ENCODE measurements at places on chromosomes 5 and 9.

GRCh38 chr9:9108641-9109040 is 1309.1 kb upstream of the DMAC1 start:
- no peak for DNase-seq

DNA sequence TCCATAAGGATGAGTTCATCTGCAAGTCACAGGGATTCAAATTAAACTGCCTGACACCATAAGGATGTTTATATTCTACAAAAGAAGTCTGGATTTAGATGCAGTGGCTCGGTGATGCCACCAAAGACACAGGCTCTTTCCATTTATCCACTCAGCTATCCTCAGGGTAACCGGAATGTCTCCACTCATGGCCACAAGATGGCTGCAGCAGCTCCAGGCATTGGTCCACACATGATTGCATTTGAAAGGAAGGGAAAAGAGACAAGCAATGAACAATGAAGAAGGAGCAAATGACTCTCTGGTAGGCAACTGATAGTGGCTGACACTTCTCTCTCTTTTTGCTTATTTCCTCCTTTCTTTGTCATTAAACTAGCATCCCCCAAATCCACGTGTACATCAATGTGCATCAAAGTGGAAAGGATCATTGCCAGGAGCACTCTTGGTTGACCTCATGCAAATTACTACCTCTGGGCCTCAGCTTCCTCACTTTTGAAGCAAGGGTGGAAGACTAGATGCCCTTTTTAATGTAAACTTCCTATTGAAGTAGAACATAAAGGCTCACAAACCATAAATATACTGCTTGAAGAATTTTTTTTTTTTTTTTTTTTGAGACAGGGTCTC is 7.2 kb upstream of the SNX30 start:
- no peak for DNase-seq

GRCh38 chr5:31273161-31273560 is 79.7 kb downstream of the CDH6 start:
- DNase-seq = no peak

- no peak for DNase-seq
These were observed 31.7 kb downstream of the ZDHHC11 start for GRCh38 chr5:819078-819477.

- no peak for DNase-seq
These were observed 3.6 kb upstream of the SPATA31D1 start for GRCh38 chr9:81984928-81985327.

DNA sequence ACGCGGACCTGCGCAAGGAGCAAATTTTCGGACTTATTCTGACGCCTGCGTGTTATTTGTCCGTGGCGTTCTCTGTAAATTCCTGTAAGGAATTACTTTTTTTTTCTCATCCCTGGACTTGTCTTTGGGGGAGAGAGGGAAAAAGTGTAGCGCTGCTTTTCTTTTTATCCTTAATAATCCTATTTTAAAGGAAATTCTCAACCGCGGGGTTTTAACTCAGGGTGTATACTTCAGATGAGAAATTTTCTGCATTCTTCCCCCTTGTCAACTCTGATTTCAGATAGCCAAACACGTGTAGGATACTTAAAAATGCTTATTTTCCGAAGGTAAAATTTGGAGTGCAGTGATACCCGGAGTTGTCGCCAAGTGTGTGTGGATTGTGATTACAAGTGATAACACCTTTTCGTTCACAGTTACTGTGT is 853 bp downstream of the DCP2 start:
- DNase-seq = peak; percentile 21

- DNase-seq = peak; percentile 88
These were observed 719 bp upstream of the ISCA1 start for GRCh38 chr9:86282979-86283535.

- DNase-seq = no peak
These were observed 54.7 kb downstream of the UBE2QL1 start for GRCh38 chr5:6503342-6503741.

DNA sequence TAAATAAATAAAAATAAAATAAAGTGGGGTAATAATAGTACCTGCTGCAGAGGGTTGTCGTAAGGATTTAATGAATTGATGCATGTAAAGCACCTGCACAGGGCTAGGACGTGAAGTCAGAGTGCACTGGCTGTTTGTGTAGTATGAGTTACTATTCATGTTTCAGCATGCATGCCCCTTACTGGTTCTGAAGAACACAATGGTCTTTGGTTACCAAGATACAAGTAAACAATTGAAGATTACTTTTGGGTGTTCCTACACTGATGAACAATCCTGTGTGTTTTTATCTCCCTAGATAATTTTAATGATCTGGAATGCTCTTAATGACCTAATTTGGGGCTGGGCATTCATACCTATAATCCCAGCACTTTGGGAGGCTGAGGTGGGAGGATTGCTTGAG is 23.2 kb upstream of the PRRC2B start:
- no peak for DNase-seq

- DNase-seq = no peak
These were observed 194.6 kb downstream of the GAS1 start for GRCh38 chr9:86752733-86753132.

DNA sequence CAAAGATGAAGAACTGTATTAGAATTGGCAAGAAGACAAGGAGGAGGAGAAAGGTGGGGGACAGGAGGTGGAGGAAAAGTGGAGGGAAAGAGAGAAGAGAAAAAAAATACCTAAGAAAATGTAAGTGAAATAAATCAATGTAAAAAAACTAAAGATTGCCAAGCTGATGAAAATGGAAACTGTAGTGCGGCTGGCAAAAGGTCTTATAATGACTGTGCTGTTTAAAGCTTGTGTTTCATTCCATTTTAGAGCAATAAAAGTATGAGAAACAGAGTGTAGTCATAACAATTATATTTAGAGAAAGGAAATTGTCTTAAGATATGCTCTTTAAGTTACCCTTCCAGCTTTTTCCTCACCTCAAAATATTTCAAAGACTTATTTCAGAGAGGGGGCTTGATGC is 670.5 kb upstream of the SEMA6A start:
- no peak for DNase-seq

- DNase-seq = no peak
These were observed 93.8 kb downstream of the NXNL2 start for GRCh38 chr9:88628811-88629210.

GRCh38 chr9:91496351-91496750 is 72.7 kb upstream of the NFIL3 start:
- DNase-seq = no peak

DNA sequence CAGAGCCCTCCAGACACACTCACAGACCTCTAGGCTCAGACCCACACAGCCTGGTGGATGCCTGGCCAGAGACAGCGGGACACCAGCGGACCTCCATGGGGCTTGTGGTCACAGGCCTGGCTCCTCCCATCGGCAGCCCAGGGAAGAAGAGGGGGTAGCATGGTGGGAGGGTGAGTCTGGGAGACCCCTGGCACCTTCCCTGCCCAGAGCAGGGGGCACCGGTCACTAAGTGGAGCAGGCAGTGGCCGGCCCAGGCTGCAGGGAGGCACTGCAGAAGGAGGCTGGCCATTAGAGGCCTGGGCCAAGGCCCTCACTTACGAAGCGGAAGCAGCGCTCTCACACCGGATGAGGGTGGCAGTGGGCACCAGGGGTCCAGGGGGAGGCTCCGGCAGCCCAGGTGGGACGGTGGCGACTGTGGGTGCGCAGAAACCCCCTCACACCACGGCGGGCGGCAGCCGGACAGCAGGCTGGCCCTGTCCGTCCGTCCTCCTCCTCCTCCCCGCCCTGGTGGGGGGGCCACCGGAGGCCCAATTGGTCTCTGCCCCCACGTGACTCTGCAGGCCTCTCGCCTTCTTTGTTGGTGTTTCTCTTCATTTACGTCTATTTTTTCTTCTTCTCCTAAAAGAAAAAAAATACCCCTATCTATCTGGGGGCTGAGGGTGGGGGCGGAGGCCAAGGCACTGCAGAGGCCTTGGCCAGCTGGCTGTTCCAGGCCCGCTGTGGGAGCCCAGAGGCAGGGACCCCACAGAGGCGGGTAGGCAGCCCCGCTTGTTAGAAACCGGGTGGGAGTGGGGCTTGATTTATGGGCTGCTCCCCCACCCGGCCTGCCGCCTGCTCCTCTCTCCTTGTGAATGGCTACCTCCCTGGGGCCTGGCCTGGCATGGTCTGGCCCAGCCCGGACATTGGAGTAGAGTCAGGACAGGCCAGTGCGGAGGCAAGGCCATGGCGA is at the start of gene NR5A1:
NR5A1 (minus strand) TSS at position 469 of the 949 bp plus-strand sequence. CDS start 4,004 bp downstream, outside the sequence.
- no peak for DNase-seq

- DNase-seq = no peak
These were observed 30.2 kb upstream of the SMIM23 start for GRCh38 chr5:171755354-171755821.

DNA sequence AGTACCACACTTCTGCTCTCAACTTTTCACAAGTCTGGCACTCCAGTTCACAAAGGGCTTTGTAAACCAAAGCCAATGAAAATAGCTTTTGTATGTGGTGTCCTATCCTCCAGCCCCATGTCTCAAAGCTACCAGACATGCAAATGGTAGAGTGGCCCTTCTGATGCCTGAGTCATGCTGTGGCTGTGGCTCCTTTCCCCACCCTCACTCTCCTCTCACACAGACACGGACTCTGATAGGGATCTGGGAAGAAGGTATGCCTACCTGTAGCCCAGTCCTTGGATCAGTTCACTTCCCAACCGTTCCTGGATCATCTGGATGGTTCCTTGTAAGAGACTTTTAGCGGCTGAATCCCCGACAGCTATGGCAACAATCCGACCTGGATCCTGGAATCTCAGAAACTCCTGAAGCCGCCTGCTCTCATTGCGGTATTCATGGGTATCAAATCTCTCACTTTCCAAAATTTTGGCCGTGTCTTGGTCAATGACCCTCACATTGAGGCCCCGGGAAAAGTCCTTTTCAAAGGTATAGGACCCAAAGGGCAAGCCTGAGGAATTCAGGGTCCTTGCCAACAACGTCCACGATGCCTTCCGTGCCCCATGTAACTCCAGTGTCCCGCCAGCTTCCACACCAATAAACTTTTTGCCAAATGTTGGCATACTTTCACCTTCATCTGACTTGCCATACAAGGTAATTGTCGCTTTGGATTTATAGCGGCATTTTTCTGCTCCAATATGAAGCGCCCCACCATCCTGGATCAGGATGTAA is 23.4 kb downstream of the CEMIP2 start:
- no peak for DNase-seq

DNA sequence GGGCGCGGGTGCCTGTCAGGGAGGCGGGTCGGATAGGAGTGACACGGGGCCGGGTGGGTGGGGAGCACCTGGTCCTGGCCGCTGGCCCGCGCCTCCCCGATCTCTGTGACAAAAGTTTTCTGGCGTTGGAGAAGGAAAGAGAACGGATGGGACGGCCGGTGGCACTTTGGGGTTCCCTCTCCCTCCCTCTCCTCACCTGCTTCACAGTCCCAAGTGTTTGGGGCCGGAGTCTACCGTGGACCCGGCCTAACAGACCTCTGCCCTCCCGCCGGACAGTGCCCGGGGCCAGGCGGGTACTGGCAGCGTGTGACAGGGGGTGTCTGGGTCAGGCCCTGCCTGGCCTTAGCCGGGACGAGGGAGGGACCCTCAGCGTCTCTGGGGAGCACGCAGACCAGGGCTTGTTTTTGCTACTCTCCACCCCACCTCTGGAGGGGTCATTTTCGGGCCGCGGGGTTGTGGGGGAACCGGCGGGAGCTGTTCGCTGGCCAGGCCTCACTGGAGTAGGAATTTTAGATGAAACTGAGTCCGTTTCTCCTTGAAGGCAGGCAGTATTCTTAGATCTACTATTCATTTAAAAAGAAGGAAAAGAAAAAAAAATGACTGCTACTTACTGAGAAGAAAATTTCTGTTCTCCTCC is 1.7 kb downstream of the PRDM6 start:
- DNase-seq = no peak

GRCh38 chr5:150588596-150588890 is 51.9 kb upstream of the SYNPO start:
- no peak for DNase-seq

- peak; percentile 25 for DNase-seq
These were observed 529 bp upstream of the TPM2 start for GRCh38 chr9:35690294-35690613.

DNA sequence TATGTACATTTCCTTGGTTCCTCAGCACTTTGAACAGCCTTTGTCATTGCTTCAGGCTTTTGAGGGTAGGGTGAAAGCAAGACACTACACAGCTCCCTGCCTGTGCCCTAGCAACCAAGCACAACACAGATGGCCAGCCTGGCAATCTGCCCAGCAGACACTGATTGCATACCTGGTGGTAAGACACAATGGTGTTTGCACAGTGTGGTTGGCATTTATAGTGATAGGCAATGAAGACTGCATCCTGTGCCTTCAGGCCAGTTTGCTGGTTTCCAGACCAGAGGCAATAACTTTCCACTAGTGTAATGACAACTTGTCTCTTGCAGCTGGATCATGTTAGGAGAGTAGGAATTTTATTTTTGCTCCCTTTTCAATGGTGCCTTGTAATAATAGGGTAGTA is 144.5 kb upstream of the TNC start:
- no peak for DNase-seq

DNA sequence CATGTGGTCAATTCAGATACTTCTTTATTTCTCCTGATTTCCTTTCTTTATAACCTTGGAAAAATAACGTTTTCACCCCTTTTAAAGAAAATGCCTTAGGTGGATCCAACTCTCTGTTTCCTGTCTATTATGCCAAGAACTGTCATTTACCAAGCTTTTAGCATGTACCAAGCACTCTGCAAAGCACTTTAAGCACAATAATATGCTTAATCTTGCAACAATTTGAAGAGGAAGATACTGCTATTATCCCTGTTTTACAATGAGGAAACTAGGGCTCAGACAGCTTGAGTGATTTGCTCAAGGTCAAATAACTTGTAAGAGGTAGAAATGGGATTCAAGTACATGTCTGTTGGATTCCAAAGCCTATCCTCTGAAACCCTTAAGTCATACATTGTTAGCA is 224.8 kb upstream of the IL12B start:
- DNase-seq = no peak

GRCh38 chr5:76083555-76084495 is 642 bp downstream of the SV2C start:
- DNase-seq = no peak

- DNase-seq = no peak
These were observed 17.7 kb downstream of the TMEM252 start for GRCh38 chr9:68522954-68523353.

DNA sequence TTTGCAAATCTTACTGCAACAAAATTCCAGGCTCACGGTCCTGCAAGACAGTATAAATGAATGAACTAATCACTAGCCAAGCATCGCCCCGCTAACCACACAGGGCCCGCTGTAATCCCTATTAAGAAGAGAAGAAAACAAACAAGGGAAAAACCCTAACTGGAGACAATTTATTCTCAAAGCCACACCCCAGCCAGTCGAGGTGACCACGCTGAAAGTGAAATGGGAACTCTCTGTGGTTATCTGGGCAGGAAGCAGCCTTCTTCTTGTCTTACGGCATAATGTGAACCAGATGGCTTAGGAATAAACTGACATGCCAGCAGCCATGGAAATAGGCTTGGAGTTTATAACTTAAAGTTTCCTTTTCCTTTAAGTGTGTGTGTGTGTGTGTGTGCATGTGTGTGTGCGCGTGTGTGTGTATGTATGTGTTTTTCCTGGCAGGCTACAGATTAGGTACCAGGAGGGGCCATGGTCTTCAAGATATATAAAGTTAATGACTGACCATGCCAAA is 120.2 kb downstream of the SEMA6A start:
- peak; percentile 59 for DNase-seq

- DNase-seq = no peak
These were observed 22.8 kb downstream of the MRPL36 start for GRCh38 chr5:1776831-1777230.

GRCh38 chr5:87541676-87542075 is 128.9 kb upstream of the CCNH start:
- no peak for DNase-seq

Data from NB4 (cell line).